Suppressor macrophage treated with lipopolysaccharide for 1 hour (primary cell): ENCODE measurements at places on chromosomes 11 and 22.
A peak's percentile ranks its signal among the peaks of the same experiment; 100 is the strongest.

- peak; percentile 67 for DNase-seq
Observed at GRCh38 chr11:57482782-57483561, 22.6 kb downstream of the RTN4RL2 start.

DNA sequence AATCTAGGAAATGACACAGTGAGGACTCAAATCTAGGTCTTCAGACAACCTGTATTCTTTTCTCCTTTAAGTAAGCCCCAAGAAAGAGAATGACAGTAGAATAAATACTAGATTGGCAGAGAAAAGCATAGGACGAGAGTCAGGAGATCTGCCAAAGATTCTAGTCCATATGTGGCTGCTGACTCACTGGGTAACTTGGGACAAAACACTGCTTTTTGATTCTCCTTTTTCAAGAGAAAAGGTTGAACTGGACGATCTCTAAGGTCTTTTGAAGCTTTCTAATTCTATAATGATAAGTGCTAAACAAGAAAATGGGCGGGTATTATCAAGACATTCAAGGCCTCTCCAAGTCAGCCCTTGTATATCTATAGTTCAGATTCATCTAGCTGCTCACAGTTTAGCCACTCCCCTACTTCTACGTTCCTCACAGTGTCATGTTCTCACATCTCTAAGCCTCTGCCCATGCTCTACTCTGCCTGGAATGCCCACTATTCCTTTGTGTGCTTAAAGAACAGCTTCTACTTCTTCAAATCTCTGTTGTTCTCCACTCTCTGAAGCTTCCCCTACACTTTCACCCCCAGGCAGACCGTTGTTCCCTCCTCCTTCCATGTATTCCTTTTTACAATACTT lies 53.0 kb downstream of the RELT start:
- peak; percentile 31 for DNase-seq

DNA sequence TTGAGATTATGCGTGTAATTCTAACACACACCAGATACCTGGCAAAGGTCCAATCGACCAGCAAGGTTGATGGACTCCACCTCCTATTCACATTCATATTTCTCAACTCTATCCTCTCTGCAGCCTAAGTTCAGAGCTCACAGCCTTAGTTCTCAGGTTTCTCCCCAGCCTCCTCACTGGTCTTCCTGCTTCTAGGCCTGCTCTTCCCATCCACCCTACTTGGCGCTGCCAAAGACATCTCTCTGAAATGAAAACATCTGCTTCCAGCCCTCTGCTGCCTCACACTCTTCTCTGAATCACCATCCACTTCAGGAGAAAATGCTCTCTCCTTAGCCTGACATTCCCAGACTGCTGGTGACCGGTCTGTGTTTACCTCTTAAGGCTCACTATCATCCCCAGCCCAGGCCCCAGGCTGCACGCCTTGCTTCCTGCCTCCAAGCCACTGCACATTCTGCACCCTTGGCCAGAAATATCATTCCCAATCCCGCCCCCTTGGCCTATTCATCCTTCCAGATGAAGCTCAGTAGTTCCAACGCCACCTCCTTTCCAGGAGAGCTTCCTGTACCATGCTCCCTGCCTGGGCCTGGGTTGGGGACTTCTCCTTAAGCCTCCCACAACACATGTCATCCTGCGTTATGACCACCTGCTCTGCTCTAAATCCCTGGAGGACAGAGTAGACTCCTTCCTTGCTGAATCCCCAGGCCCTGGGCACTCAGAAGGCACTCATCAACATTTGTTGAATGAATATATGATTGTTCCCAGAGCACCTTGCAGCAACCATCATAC lies 3.5 kb downstream of the ARRB1 start:
- no peak for DNase-seq

GRCh38 chr11:1050581-1051355 lies 14.2 kb upstream of the MUC6 start:
- peak; percentile 66 for DNase-seq

DNA sequence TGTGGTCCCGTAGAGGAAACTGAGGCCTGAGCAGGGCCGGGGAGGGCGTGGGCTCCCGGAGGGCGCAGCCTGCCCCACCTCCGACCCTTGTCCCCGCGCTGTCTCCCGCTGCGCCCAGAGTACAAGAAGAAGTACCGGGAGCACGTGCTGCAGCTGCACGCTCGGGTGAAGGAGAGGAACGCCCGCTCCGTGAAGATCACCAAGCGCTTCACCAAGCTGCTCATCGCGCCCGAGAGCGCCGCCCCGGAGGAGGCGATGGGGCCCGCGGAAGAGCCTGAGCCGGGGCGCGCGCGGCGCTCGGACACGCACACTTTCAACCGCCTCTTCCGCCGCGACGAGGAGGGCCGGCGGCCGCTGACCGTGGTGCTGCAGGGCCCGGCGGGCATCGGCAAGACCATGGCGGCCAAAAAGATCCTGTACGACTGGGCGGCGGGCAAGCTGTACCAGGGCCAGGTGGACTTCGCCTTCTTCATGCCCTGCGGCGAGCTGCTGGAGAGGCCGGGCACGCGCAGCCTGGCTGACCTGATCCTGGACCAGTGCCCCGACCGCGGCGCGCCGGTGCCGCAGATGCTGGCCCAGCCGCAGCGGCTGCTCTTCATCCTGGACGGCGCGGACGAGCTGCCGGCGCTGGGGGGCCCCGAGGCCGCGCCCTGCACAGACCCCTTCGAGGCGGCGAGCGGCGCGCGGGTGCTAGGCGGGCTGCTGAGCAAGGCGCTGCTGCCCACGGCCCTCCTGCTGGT lies 1.9 kb downstream of the NLRP6 start:
- peak; percentile 68 for DNase-seq

DNA sequence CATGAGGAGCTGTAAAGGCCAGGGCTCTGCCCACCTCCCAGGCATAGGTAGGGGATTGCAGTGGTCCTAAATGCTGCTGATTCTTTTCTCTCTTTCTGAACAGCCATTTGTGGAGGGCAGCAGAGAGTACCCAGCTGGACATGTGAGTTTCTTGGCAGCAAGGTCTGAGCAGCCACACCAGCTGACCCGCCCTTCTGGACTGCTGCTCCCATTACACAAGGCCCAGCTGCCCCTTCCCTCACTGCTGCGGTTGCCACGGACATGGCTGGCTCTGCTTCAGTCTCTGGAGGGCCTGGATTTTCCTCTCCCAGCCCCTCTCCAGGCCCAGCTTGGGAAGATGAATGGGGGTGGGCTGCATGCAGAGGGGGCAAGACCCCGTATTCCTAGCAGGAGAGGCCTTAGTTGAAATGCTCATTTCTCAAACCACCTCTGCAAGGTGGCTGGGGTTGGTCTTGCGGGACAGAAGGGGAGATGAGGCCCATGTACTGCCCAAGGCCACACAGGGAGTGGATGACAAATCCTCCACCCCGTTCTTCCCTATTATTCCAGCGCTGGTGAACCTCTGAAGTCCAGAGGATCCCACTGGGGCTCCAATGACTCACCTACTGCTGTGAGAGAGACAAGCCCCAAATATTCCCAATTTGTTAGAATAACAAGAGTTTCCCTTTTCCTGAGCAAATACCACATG lies 4.6 kb downstream of the LGALS12 start:
- DNase-seq: no peak

DNA sequence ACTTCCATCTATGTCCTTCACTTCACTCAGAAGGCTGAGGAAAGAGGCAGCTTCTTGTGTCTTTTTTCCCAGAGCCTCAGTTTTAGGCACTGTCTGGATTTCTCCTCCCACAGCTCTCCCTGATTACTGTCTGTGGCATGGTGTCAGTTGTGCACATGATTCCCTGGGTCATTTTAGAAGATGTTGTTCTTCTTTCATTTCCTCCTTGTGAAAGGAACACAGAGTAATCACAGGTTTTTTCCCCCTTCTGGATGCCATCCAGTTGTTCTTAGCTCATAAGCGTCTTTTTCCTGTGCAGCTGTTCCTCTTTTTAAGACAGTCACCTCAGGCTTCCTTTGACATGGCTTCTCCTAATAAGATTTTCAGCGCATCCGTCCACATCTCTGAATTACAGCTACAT lies 212.2 kb downstream of the FAM181B start:
- peak; percentile 92 for DNase-seq

DNA sequence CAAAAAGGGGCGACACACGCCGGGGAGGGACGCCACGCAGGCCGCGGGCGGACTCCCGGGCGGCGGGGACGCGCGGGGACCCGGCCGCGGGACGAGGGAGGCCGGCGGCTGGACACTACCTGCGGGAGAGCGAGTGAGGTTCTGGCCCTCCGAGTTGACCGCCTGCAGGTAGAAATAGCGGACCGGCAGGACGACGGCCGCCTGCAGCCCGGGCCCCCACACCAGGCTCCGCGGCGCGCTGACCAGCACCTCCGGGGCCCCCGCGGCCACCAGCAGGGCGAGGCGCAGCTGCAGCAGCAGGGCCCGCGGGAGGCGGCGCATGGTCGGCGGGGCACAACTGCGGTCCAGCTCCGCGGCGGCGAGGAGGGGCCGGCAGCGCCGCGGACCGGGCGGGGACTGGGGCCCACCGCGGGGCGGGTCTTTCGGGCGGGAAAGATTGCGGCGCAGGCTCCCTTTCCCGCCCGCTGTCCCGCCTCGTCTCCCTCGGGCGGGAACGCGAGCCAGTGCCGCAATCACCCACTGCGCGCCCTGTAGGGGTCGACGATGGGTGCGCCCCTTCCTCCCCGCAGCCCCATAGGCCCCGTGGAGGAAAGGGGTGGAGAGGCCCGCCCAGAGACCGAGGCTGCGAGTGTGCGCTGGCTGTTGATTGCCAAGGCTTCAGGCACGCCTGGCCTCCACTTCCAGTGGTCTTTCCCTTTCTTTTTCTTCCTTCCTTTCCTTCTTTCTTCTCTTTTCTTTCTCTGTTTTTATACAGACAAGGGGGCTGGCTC lies at the start of gene POGLUT3:
Gene POGLUT3, minus strand, starts transcription at position 339 of the 770 bp plus-strand sequence. Its CDS starts 18 bp downstream, at position 321.
- peak; percentile 84 for DNase-seq

GRCh38 chr11:72646472-72646871 lies 27.8 kb downstream of the PDE2A start:
- DNase-seq: peak; percentile 34

GRCh38 chr22:20498913-20499312 lies 3.3 kb upstream of the KLHL22 start:
- no peak for DNase-seq

GRCh38 chr11:62917906-62918502 lies 3.2 kb downstream of the CHRM1 start:
- no peak for DNase-seq

DNA sequence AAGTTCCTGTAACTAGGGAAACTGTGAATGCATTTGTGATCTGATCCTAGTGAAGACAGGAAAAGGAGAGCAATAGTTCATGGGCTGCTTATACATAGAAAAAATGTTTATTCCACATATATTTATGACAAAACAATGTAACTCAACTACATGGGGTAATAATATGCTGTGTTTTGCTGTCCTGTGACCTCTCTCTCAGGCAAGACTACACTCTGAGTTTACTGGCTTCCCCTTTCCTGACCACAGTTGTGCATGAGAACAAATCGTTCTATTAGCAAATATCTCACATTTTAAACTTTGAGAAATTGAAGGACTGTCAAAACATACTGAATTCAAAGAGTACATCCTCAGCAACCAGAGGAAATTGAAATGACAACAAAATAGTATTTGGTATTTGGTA lies 161.9 kb upstream of the TRPC6 start:
- no peak for DNase-seq

DNA sequence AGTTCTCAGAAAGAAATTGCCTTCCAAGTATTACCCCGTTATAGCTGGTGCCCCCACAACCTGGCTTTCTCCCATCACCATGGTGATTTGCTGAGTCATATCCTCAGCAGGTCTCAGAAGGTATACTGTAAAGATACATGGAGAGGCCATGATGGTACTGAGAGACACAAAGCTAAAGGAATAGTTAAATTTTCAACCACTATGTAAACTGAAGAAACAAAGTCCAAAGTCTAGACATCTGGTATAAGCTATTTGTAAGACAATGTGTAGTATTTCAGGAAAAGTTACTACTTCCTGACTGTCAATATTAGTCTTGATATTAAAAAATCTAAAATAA lies 377.1 kb downstream of the DCDC1 start:
- DNase-seq: no peak

- no peak for DNase-seq
Observed at GRCh38 chr11:61637277-61637676, 42.9 kb upstream of the DAGLA start.

- no peak for DNase-seq
Observed at GRCh38 chr11:59758401-59759037, 3.3 kb downstream of the STX3 start.

DNA sequence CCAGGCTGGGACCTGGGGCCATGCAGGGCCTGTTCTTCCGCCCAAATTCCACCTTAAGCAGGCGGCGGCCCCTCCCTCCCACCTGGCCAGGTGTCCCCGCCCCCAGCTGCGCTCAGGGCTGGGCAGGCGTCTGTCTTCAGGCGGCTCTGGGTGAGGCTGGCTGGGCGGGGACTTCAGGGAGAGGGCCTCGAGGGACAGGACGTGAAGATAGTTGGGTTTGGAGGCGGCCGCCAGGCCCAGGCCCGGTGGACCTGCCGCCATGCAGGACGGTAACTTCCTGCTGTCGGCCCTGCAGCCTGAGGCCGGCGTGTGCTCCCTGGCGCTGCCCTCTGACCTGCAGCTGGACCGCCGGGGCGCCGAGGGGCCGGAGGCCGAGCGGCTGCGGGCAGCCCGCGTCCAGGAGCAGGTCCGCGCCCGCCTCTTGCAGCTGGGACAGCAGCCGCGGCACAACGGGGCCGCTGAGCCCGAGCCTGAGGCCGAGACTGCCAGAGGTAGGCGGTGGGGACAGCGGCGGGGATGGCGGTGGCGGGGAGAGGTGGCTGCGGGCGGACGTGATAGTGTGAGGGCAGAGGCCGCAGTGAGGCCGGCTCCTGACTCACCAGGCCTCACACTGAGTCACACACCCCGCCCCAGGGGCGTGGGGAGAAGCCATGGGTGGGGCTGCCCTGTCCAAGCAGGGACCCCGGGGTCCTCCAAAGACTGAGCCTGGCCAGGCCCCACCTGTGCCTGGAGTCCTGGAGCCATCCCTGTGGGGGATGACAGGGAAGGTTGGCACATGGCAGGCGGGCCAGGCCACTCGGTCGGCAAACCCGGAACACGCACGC lies at the start of gene PKP3:
Gene PKP3, plus strand, starts transcription at position 176 of the 824 bp plus-strand sequence. Its CDS starts 84 bp downstream, at position 260.
- DNase-seq: peak; percentile 34

DNA sequence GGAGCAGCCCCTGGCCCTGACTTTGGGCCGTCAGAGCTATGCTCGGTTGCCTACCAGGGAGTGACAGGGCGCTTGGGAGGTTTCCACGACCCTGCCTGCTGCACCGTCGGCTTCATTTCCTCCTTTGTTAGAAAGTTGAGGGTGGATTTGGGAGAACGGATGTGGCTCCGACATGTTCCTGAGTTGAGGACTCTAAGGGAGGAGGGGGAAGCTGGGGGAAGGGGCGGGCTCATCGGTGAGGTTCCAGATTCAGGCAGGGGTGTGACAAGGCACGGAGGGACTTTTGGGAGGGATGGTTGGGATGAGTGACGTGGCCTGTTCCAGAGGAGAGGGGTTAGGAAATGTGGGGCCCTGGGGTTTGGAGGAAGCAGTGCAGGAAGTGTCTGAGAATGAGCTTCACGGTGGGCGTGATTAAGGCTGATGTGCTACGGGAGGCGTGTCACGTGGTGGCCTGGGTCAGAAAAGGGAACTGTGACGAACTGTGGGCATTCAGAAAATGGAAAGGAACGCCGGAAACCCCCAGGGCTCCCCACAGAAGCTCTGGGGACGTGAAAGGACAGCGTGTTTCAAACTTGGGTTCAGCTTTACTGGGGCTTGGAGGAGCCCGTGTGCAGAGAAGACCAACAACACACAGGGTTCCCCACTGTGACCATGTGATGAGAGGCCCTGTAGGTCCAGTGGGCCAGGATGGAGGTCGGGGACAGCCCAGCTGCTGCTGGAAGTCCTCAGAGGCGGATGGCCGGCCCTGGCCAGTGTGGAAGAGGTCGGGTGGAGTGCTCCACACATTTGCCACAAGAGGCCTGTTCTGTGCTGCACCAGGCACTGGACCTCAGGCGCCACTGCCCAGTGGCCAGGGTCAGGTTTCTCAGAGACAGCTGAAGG lies 2.8 kb downstream of the PARVB start:
- DNase-seq: peak; percentile 99
